Glomerular endothelial cell (primary cell): ENCODE measurements at places on chromosomes 3 and 15.

DNA sequence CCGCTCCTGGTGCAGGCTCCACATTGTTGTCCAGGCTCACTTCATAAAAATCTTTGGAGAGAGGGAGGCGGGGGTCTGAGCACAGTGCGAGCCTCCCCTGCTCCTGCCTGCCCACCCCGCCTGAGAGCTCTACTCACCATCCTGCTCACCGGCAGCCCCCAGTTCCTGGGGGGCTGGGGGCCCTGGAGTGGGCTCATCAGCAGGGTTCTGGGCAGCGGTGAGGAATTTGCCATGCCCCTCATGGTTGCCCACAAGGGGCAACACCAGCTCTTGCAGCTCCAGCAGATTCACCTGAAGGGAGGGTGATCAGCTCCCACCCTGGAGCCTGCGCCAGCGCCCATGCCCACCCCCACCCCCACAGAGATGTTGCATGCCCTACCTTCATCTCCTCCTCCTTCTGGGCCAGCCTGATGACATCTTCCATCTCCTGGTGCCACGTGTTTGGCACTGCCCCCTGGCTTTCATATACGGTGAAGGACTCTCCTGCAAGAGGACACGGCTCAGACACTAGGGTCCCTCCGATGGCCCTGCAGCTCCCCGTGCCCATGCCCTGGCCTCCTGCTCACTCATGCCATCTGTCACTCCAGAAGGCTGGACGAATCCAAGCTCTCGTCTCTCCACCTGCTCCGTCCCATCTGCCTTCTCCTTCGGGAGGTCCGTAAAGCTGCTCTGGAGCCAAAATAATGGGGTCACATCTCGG, 162.1 kb downstream of the TBC1D2B start:
- no peak for DNase-seq

GRCh38 chr3:126961191-126961790, 21.6 kb upstream of the PLXNA1 start:
- no peak for DNase-seq

- DNase-seq, result no peak
These were observed 14.4 kb downstream of the RTP1 start for GRCh38 chr3:187211532-187212195.

DNA sequence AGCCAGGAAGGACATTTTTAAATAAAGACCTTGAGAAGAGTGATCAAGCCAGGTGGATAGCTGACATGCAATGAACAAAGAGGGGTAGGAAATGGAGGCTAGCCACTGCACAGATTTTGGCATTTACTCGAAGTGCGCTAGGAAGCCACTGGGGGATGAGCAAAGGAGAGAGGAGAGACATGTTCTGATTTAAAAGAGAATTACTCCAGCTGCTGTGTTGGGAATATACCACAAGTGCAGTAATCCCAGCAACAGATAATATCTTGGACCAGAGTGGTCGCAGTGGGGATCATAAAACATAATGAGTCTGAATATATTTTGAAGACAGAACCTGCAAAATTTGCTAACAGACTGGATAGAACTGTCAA, 19.9 kb downstream of the KPNA4 start:
- DNase-seq, result no peak

DNA sequence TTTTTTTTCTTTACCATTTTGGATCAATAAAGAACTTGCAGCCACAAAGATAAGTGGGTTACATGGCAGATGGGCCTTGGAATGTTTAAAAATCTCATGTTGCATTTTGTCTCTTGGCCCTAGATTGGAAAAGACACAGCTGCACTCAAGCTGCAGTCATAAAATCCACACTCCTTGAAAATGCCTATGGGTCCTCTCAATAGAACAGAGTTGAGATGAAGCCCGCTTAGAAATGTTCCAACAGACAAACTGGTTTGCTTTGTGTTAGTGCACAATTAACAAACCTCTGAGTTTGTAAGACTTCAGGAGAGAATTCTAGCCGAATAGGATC, 401.2 kb upstream of the CDIN1 start:
- no peak for DNase-seq

DNA sequence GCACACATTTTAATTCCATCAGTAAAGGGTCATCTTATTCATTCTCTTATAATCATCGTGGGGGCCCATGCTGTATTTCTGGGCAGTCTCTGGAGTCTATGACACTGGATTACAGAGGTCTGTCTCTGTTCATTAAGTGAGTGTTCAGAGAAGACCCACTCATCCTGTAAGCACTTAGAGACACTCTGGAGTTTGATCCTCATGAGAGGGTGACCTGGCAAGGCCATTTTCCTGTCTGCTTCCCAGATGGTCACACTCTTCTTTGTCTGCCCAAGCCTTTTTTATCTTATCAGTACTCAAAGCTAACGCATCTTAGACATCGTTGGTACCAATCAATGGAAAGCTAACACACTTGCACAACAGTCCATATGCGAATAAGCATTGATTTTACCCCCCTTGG, 333.1 kb downstream of the RORA start:
- DNase-seq, result no peak

- DNase-seq, result no peak
These were observed 29.1 kb upstream of the ELP6 start for GRCh38 chr3:47542471-47543173.

- DNase-seq, result no peak
These were observed 35.2 kb downstream of the PYGO1 start for GRCh38 chr15:55552926-55553325.

DNA sequence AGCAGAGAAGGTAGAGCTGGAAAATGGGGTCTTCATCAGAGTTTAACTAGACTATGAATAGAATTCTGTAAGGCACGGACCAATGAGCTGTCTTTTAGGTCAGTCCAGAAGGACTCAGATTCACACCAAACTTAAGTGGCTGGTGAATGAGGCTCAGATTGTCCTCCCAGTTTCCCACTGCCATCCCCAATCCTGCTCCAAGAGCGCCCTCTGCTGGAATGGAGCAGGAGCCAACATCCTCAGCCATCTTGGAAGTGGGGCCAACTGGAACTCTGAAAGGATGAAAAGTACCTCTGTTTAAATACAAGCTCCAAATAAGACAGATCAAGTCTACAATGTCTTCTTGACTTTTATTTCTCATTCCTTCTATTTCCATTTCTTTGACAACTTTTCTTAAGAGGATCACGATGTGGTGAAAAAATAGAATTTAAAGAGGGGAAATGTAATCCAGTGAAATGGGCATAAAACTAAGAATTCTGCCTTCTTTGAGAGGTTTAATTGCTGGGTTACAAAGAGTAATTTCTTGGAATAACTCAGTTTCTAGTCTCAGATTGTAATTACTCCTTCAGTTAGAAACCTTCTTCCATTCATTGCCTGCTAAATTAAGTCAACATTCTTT, 217.1 kb upstream of the TPRG1 start:
- peak; percentile 74 for DNase-seq

- DNase-seq, result no peak
These were observed 931.9 kb downstream of the FHIT start for GRCh38 chr3:60319179-60319858.

DNA sequence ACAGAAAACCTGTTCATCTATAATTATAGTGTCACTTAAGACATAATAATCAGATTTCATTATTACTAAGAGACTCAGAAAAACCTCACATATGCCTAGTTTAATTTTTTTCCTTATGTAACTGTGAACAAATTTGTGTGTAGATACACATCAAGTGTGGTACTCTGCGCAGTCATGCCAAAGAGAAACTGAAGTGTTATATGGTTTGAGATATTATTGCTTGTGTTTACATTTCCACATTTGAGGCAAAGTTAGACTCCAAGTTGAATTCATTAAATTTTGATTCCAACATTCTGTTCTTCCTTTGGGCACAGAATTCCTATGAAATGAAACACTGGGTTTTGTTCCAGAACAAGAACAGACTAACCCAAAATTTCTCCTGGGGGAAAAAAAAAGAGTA, 2.2 kb downstream of the MBNL1 start:
- no peak for DNase-seq

DNA sequence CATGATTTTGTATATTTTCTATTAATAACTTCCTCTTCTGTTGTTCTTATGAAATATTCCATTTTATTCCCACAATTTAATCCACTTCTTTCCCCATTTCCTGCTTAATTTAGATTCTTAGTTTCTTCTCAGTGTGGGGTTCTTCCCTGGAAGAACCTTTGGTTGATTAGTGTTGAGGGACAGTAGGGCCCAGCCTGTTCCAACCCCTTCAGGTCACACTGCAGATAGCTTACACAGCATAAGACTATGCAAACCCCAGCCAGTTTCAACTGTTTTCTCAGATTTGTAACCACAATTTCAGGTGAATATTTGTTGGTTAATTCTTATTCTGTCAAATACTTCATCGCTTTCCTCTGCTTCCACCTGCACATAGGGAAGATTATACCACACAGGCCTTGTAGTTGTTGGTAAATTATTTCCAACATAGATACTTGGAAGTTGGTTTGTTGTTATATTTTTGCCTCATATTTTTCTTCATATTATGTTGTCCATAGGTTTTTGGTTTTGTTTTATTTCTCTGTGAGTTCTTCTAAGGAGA, 34.7 kb downstream of the AADACL2 start:
- DNase-seq, result no peak

- DNase-seq, result no peak
These were observed 189.4 kb downstream of the TBC1D5 start for GRCh38 chr3:17553080-17553479.

DNA sequence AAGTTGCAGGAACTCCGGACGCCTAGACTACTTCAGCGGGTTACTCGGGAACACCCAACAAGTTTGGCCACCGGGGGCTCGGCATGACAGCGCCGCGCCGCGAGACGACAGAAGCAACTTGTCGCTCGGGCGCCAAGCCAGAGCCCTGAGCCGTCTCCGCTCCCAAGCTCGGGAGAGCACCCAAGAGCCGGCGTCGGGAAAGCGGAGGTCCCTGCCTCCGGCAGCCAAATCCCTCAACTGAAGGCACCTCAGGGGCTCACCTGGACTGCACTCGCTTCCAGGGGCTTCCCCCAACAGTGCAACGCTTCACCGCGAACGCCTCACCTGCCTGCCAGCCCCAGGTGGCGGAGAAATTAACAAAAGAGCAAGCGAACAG, 640 bp downstream of the MB21D2 start:
- no peak for DNase-seq

GRCh38 chr3:59764171-59764570, 714.3 kb upstream of the CFAP20DC start:
- no peak for DNase-seq

DNA sequence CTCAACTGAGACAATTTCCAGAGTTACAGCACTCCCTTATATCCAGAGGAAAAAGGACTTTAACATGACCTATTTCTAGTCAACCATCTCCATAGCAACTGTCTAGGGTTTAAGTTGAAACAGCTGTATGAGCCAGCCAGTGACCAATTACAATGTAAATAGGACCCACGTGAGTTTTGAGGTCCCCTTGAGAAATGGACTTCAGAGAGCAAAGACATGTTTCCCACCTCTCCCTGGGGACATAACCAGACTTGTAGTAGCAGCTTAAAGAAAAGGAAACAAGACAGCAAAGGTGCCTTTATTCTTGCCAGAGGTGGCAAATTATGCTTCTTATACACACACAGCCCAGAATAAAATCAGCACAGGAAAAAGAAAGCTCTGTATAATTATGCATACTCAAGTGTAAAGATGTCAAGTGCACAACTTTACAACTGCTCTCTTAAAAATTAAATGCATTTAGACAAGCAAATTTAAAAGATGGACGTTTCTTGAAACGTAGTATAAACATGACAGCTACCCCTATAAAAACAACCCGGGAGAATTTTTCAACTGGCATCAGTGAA, 40.2 kb downstream of the SUMF1 start:
- DNase-seq, result peak; percentile 20

DNA sequence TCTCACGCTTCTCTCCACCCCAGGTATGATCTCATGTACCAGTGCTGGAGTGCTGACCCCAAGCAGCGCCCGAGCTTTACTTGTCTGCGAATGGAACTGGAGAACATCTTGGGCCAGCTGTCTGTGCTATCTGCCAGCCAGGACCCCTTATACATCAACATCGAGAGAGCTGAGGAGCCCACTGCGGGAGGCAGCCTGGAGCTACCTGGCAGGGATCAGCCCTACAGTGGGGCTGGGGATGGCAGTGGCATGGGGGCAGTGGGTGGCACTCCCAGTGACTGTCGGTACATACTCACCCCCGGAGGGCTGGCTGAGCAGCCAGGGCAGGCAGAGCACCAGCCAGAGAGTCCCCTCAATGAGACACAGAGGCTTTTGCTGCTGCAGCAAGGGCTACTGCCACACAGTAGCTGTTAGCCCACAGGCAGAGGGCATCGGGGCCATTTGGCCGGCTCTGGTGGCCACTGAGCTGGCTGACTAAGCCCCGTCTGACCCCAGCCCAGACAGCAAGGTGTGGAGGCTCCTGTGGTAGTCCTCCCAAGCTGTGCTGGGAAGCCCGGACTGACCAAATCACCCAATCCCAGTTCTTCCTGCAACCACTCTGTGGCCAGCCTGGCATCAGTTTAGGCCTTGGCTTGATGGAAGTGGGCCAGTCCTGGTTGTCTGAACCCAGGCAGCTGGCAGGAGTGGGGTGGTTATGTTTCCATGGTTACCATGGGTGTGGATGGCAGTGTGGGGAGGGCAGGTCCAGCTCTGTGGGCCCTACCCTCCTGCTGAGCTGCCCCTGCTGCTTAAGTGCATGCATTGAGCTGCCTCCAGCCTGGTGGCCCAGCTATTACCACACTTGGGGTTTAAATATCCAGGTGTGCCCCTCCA, 19.1 kb downstream of the TYRO3 start:
- no peak for DNase-seq

DNA sequence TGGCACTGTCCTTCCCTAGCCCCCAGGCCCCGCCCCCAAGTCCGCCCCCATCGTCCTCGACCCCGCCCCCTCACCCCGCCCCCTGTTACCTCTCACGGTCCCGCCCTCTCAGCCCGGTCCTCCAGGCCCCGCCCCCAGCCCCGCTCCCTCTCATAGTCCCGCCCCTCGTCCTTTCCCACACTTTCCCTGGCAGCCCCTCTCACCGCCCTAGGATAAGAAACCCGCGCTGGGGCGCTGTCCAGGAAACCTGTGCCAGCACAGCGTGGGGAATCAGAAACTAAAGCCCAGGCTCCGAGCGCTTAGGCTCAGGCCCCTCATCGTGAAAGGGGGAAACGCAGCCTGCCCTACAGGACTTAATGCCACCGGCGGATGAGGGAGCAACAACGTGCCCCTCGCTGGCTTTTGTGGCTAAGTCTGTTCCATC, 20.9 kb downstream of the TRPM1 start:
- DNase-seq, result no peak

DNA sequence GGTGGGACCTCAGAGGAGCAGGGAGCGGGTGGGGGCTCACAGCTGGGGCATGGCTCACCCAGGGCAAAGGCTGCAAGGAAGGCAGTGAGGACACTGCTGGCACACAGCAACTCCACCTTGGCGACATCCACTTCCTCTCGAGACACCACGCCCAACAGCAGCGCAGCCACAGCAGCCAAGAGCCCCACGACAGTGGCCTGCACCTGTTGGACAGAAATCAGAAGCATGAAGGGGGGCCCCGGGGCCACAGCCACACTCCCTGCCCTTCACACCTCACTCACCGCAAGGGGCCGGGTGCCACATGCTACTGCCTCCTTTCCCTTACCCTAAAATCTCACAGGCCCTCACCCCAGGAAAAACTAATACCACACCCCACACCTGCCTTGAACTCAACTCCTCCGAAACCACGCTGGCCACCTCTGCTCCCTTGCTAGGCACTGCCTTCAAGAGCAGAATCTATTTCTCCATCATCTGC, 57.3 kb downstream of the ROPN1B start:
- no peak for DNase-seq

GRCh38 chr3:70974747-70975146, 608.8 kb downstream of the FOXP1 start:
- no peak for DNase-seq

GRCh38 chr15:101489237-101489598, 289 bp downstream of the PCSK6 start:
- no peak for DNase-seq
